GM23248 (cell line): ENCODE measurements at places on chromosomes 6 and 20.

GRCh38 chr6:156919370-156919769, 142.2 kb downstream of the ARID1B start:
- DNase-seq = no peak

DNA sequence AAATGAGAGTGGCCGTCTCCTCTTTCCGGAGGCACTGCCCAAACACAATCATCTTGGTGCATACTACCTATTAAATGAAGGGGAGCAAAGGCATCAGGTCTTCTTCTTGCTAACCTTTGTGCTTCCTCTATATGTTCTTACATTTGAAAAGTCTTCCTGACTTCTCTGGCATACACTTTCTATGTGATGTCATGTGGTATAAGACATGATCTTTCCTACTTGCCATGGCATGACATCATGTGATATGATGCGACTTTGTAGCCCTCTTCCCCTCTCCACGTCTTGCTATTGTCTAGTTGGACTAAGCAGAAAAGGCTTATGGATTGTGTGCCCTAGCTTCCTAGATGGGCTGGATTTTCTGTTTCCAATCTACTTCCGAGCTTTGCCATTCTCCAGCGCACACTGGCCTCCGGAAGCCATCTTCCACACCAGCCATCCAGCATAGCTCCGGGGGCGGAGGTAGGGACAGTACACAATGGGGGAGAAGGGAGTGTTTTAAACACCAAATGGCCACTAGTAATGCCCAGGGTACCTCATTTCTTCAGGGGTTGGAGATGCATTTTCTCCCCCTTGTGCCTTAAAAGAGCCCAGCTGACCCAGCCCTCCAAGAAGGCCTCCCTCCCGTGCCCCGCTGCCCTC, 8.8 kb upstream of the NEDD9 start:
- DNase-seq = no peak

DNA sequence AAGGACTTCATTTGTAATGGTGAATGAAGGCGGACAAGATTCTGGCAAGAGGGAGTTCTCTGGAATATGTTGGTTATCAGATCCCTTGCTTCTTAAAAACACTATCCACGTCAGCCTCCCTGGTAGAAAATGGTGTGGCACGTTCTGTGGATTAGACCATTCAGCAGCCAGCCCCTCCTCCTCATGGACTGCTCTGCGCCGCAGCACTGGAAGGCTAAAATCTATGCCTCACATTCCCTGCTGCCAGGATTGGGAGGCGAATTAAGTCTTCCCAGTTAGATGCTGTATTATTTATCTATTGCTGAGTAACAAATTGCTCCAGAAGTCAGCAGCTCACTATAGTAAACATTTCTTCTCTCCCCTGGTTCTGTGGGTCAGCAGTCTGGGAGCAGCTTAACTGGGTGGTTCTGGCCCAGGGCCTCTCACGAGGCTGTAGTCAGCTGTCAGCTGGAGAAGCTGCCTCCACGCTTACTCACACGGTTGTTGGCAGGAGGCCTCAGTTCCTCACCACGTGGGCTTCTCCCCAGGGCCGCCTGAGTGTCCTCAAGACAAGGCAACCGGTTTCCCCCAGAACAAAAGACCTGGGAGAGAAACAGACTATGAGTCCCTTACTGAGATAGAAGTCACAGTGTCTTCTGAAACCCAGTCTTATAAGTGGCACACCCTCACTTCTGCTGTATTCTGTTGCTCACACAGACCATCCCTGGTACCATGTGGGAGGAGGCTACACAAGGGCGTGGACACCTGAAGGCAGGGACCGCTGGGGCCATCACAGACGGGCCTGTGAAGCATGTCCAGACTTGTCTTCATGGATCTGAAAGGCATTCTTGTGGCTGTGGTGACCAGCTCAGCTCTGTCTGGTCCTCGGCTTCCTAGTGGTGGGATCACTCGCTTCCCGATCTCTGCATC, 101.0 kb downstream of the NRN1 start:
- DNase-seq = peak; percentile 99

GRCh38 chr6:130223508-130223907, 757 bp upstream of the SAMD3 start:
- no peak for DNase-seq

- DNase-seq = peak; percentile 53
These were observed 28.2 kb downstream of the TBC1D32 start for GRCh38 chr6:121305957-121306607.

GRCh38 chr6:125444006-125444923, 142.5 kb upstream of the HDDC2 start:
- no peak for DNase-seq

- DNase-seq = no peak
These were observed 135.7 kb downstream of the EYA2 start for GRCh38 chr20:47030271-47030810.

DNA sequence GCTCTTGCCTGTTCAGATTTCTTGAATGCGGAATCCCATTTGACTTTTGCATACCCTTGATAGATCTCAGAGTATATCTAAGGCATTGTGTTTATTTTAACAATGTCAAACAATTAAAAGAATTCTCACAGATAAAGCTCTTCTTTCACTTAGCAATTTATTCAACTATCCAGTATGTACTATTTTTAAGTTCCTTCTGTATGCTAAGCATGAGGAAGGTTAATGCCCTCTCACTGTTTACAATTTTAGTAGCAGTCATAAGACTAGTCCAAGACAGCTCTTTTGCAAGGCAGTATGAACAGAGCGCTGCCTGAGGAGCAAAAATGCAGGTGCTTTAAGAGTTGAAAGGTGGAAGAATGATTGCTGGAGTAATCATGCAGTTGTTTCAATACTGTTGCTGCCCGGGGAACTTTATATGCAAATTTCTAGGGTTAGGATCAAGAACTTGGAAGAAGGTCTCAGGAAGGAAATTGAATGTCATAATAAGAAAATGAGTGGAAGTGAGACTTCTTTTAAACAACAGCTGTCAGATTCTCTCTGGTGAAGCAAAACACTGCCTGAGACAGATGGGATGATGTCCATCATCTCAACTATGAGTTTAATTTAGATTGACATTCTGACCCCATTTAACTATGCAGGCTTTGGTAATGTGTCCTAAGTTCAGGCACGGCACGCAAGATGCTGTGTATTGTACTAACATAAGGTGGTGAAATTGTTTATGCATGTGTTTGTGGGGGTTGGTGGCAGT, 1303.5 kb upstream of the CITED2 start:
- no peak for DNase-seq

DNA sequence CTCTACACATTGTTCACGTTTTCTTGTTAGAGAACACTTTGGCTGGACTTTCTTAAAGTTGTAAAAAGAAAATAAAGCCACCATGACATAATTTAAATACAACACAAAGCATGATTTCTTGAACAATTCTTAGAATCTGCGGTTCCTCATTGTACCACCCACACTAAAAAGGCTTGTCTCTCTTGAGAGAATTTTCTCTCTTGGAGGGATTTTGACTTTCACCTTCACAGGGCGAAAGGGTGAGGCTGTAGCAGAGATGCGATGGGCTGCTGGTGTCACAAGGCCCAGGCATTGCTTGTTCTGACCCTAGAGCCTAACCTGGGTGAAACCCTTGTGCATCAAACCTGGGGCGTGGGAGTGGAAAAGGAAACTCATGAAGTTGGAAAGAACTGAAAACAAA, 122.7 kb upstream of the RIPOR2 start:
- no peak for DNase-seq

GRCh38 chr6:75286955-75287354, 2.4 kb upstream of the TMEM30A start:
- DNase-seq = no peak

DNA sequence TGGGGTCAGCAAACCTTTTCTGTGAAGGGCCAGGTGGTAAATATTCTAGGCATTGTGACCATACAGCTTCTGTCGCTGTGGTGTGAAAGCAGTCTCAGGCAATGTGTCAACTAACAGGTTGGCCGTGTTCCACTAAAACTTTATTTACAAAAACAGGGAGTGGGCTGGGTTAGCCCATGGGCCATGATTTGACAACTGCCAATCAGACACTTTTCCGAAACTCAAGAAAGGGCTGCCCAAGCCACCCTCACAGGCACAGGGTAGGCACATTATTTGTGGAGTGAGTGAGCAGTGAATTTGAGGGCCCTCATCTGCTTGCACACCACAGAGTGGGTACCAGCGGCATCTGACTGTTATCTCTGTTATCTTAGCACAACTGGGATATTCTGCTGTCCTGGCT, 290.3 kb downstream of the TAF4 start:
- DNase-seq = no peak

GRCh38 chr20:17679941-17680835, 1.9 kb downstream of the RRBP1 start:
- DNase-seq = peak; percentile 79

DNA sequence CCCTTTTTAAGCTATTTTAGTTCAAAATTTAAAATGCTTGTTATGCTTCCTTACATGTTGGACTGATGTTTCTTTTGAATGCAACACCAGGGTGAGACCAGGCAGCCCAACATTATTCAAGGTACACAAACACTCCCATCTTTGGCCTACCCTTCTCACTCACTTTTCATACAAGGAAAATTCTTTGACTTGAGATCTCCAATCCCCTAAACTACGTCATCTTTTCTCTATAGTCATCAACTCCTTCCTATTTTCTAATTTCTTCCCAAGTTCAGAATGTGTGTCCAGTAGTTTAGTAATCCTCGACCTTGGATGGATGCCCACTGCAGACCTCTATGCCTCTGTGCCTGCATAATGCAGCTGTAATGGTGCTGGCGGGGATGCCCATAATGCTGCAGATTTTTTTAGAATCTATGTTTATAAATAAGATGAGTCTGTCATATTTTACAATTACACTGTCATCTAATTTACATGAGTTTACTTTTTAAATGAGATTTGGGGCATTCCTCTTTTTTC, 108.7 kb downstream of the ID4 start:
- no peak for DNase-seq

- peak; percentile 50 for DNase-seq
These were observed 42.2 kb upstream of the IFNGR1 start for GRCh38 chr6:137261361-137261760.

DNA sequence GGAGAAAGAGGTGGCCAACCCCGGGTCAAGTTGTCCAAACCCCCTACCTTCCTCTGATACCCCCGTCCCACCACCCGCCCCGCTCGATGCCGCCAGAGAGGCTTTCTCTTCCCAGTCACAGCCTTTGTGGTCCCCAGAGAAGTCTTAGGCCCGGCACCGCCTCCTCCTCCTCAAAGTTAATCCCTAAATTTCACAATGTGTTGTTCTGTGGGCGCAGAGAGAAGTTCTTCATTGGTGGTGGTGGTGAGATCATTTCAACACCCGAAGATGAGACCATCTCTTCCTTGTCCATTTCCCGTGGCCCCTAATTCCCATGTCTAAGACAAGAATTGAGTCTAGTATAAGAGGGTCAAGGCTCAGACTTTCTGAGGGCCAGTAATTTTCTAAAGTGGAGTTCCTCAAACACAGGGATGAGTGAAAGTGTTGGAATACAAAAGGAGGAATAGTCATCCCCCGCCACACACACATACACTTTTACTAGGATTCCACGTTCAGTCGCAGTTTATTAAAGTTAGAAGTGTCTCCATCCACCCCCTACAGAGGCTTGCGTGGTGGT, 10.4 kb downstream of the TRIM31 start:
- DNase-seq = peak; percentile 77

- DNase-seq = no peak
These were observed 96.6 kb downstream of the CDYL start for GRCh38 chr6:4872841-4873240.

DNA sequence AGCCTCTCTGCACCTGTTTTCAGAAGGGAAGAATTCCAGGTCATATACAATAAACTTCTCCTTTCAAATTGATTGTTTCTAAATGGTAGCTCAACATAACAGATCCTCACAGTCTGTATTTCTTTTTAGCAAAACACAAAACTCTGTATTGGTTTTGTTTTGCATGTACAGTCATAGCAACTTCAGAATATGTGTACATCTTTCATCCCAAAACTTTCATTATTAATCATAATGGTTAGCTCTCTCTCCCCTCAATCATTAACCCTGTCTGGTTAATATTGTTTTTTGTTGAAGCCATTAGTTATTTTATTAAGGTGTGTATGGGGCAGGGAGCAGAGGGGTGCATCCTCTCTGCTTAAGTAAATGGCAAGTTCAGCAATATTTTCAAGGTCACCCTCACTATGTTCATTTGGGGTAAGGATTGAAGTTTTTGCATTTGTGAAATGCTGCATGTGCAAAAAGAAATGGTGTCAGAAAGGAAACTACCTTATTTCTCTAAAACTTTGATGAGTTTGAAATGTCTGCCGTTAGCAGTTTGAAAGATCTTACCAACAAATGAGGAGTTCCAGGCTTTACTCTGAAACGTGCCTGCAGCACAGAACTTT, 136.8 kb upstream of the BTBD3 start:
- DNase-seq = no peak

- peak; percentile 39 for DNase-seq
These were observed 196.8 kb downstream of the FARS2 start for GRCh38 chr6:5457983-5458683.

- DNase-seq = no peak
These were observed 43.7 kb downstream of the FYN start for GRCh38 chr6:111829581-111829980.

DNA sequence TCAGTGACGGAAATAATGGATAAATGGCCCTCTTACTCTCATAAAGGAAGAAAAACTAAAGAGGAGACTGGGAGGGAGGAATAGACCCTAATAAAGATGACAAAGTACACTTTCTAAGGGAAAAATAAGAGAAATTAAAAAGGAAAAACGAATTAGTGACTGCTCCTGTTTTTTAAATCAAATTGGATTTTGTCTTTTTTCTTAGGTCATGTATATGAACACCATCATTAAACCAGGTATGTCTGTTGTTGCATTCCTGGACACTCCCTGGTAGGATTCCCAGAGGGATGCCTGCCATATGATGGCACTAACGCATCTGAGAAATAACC, 59.4 kb upstream of the BTN3A2 start:
- DNase-seq = no peak

- no peak for DNase-seq
These were observed 78.2 kb upstream of the CST7 start for GRCh38 chr20:24870881-24871280.

DNA sequence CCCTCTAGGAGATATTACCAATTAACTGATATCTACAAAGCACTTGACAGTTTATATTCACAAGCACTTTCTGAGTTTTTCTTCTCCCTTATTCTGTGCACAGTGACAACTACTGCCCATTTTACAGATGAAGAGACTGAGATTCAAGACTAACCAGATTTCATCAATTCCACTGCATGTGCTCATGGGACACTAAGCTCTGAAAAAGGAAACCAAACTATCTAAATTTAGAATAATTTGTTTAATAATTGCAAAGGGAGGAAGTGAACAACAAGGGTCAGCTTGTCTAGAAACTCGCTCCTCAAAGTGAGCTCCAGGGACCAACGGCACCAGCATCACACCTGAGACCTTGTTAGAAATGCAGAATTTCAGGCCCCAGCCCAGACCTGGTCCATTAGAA, 50.8 kb upstream of the MYLIP start:
- DNase-seq = no peak

DNA sequence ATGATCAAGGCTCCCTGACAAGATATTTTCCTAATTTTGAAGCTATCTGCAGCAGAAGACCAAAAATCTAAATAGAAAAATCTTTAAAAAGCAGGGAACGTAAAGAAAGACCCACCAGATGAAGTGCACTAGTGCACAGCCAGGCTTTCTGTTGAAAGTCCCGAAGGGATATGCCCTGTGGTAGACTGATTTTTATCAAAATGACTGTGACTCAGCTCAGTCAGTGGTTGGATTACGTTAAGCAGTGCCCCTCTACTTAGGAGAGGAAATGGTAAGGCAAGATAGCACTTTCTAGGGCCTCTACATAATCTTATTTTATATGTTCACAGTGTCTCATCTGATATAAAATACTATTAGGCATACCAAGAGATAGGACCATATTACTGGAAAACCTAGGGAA, 123.4 kb upstream of the RAB32 start:
- DNase-seq = no peak

GRCh38 chr6:42431877-42432276, 19.8 kb downstream of the TRERF1 start:
- no peak for DNase-seq
